ENCODE measurements at places on chromosomes 3 and 15.
A peak's percentile ranks its signal among the peaks of the same experiment; 100 is the strongest.

GRCh38 chr3:29026286-29026685, 254.6 kb upstream of the RBMS3 start:
- DNase-seq, result no peak

DNA sequence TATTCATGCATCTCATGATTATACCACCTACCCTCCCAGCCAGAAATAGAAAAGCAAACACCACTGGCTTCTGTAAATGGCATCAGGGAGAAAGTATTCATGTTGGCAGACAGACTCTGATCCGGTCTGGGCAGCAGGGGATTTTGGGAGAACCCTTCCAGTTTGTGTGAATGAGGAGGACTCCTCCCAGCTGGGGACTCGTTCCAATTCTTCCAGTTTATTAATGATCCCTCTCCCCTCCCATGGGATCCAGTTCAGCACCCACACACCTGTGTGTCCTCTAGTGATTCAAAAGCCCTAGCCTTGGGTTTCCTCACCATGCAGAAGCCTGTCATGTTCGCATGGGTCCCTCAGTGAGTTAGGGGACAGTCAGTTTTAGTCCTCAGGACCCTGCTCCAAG, 110.9 kb downstream of the IQSEC1 start:
- no peak for DNase-seq

GRCh38 chr3:16028604-16029003, 145.9 kb upstream of the GALNT15 start:
- DNase-seq, result no peak

- DNase-seq, result no peak
Measured at GRCh38 chr3:11717768-11718636, 74.3 kb upstream of the VGLL4 start.

DNA sequence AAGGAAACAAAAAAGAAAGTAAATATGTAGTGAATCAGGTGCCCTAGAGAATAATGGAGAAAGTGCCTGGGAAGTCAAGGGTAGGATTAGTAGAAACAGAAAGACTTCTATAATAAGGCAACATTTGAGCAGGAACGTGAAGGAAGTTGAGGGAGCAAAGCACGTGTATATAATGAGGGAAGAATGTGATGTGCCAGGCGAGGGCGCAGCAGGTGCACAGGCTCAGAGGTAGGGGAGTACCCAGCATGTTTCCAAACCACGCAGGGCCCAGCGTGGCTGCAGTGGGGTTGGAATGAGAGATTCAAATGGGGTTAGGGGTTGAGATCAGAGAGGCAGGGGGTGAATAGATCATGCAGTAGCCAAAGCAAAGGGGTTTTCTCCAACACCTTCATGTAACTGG, 91.9 kb upstream of the VGLL4 start:
- no peak for DNase-seq

GRCh38 chr3:9795207-9795606, 2.3 kb downstream of the ARPC4 start:
- DNase-seq, result no peak

- DNase-seq, result no peak
Measured at GRCh38 chr15:100245855-100246254, 95.9 kb downstream of the ADAMTS17 start.

DNA sequence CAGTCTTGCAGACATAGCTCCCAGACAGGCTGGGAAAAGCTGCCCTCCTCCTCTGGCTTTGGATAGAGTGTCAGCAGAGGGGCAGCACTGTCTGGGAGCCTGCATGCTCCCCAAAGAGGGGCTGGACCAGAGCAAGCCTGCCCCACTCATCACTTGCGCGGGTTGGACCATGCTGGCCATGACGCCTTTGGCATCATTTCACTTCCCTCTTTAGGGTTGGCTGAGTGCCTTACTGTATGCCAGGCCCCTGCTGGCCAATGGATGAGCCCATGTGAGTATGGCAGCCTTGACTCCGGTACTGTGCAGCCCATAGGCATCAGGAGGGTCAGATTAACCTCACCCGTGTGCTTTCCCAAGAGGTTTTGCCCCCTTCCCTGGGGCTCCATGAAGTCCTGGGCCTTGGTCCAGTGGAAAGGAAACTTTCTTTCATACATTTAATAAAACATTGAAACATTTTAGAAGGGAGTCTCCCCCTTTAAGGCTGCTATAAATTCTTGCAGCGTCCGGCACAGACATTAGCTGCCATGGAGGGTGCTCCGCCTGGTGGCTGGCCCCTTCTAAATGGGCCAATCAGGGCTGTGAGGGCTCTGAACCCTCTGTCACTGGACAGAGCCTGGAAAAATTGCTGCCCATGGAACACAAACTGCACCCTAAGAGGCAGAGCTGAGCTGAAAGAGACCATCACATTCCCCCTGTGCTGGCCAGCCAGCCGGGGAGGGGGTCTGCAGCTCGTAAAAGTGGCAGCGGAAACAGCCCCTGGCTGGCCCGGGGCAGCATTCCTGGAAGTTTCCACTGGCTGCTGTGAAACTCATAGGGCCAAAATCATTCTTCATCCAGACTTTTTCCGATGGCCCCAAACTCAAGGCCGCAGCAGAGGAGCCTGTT, 20.8 kb upstream of the DUSP7 start:
- DNase-seq, result no peak

DNA sequence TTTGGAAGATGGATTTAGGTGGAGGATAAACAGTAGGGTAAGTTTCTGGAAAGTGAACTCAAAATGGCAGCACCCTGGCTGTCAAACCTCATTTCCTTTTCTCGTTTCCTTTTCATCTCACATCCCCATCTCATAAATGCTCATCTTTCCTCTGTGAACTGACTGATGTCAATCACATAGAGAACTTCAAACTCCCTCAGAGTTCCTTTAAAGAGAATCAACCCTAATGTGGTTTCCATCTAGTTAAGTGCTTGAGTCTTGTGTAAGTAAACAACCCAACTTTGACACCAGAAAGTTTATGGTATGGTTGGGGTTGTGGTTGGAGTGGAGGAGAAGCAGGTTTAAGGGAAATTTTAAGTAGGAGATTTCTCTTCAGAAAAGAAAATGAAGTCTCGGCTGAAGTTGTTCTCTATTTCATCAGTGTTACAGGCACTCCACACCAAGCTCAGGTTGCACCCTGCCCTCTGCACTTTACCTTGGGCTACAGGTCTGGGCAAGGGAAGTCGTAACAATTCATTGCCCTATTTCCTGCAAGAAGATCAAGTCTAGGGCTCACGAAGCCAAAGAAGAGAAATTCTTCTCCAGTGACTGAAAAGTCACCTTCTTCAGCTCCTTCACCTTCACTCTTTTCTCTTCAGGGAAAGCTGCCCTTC, 34.4 kb upstream of the TNIK start:
- DNase-seq, result no peak

GRCh38 chr15:70433586-70434324, 329.6 kb downstream of the UACA start:
- DNase-seq, result no peak

- DNase-seq, result no peak
Measured at GRCh38 chr3:147030274-147030673, 376.1 kb downstream of the ZIC4 start.

DNA sequence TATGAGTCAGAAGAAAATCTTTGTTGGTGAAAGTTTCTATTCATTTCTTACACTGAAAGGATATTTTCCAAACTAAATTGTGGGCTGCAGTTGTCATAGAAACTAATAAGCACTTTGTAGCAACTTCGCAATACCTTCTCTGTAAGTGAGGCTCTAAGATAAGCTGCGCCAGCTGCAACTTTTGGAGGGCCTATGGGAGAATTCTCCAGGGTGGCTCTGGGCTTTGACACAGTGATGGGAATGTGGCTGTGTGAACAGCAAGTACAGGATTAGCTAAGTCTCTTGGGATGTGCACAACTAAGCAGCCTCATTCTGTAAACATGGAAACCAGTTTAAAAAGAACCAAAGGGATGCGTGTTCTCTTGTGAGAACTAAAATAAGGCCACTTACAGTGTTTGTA, 124.6 kb upstream of the SGO1 start:
- DNase-seq, result no peak

GRCh38 chr3:141441381-141442364, 45.2 kb upstream of the RASA2 start:
- peak; percentile 84 for DNase-seq

- DNase-seq, result no peak
Measured at GRCh38 chr3:124442463-124442862, 287.8 kb upstream of the UMPS start.

DNA sequence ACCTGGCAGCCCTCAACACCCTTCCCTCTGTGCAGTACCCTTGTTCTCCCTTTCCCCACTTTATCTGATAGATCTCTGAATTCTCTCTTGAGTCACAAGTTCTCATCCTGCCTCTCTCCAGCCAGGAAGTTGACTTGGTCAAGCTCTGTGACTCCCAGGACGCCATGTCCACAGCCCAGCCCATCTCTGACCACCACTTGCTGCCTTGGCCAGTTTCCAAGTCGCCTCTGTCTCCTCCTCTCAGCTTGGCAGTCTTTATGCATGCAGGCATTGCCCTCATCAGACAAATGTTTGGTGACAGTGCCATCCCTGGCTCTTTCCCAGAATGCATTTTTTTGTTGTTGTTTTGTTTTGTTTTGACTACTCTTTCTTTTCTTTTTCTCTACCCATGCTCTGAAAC, 25.7 kb downstream of the ZNF35 start:
- DNase-seq, result no peak

DNA sequence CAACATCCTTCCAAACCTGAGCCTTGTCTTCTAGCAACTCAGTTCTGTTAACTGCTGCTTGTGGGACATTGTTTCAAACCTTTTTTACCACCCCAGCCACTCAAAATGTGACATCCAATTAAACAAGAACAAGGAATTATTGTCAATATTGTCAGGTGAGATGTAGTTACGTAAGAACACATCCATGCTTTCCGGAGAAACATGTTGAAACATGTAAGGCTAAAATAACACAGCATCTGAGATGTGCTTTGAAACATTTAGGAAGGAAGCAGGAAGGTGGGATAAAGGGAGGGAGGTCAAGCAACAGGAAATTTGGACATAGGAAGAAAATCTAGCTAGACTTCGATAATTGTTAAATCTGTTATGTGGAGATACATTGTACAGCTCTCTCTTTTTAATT, 50.9 kb upstream of the PRICKLE2 start:
- DNase-seq, result no peak

DNA sequence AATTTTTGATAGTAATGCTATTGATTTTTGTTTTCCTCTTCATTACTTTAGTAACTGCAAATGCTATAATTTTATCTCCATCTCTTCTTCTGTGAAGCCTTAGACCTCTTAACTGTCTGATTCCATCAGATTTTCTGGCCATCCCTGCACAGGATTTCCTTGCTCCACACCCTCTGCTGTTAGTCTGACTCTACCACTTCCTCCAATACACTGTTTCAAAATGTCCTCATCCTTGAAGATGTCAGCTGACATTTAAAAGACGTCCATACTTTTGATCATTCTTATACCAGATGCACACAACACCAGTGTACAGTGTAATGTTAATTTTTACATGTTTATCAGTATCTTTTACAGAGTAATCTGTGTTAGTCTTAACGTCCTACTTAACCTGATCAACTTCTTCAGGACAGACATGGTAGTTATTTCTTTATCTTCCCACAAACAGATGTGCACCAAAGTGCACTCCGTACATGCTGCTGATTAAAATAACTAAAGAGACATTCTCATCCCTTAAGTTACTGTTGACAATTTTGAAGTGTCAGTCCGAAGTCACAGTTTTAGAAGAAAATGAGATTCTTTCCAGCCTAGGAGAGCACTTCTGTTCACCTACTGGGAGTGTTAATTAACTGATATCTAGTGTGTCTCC, 102.4 kb upstream of the RASGRP1 start:
- DNase-seq, result no peak

GRCh38 chr15:59352683-59353082, 20.0 kb downstream of the MYO1E start:
- no peak for DNase-seq

DNA sequence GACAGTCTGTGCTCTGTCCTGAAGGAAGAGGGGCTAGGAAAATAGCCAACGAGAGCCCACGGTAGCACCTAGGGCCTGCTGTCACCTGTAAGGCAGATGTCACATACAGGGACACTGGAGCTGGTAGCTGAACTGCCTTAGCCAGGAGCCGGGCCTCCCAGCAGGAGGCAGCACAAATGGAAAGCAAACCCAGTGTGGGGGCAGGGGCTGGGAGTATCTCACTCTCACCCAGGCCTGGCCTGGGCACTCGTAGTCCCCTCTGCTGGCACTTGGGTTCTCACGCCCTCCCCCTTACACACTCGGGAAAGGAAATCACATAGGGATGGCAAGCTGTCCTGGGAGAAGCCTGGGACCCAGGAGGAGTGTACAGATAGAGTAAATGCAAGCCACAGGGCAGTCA, 173.1 kb upstream of the CHRNA7 start:
- no peak for DNase-seq

GRCh38 chr3:171001957-171002694, 24.4 kb downstream of the SLC2A2 start:
- no peak for DNase-seq

Measured in activated CD4-positive, CD25-positive, alpha-beta regulatory T cell treated with anti-CD3 and anti-CD28 coated beads, Interleukin-2, amount 50 U/mL, for 72 hours (primary cell).